ENCODE measurements at places on chromosomes 3 and 15.

DNA sequence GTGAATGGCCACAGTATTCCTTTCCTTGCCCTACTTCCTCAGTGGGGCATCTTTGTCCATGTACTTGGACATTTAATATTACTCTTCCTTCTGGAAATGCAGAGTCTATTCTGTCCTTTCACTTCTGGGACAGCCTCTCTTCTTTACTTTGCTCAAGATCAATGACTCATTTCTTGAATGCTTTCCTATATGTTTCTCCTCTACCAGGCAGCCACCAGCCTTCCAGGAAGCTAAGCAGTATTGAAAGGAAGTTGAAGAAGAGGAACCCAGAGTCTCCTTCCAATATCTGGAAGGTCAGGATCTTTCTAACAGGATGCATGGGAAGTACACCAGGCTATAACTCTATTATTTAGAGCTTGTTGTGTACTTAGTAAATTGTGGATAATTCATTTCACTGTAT lies 182.8 kb downstream of the CD47 start:
- no peak for DNase-seq

DNA sequence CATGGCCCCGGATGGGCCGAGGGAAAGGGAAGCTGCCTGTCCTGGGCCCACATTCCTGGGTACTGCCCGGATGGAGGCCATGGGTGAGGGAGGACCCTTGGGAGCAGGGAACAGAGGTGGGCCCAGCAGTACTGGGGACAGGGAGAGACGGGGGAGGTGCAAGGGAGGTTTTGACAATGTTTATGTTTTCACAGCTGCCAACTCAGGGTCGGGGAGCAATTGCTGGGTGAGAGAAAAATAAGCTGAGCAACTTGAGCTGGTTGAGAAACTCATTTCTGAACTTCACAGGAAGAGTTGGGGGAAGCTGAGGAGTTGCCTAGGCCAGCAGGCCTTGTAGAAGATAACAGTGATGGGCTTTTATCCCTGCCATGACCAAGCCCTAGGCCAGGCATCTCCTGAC lies 11.1 kb upstream of the TSPAN3 start:
- no peak for DNase-seq

GRCh38 chr15:66394472-66394871 lies 7.8 kb downstream of the MAP2K1 start:
- no peak for DNase-seq

- no peak for DNase-seq
Measured at GRCh38 chr3:188170461-188171459, 16.8 kb downstream of the LPP start.

- no peak for DNase-seq
Measured at GRCh38 chr3:101261506-101261905, 58.9 kb downstream of the IMPG2 start.

GRCh38 chr15:85129881-85130280 lies 148.2 kb downstream of the PDE8A start:
- DNase-seq = no peak

- no peak for DNase-seq
Measured at GRCh38 chr15:47987908-47988532, 132.8 kb upstream of the SLC24A5 start.

GRCh38 chr3:11307830-11308432 lies 35.7 kb downstream of the ATG7 start:
- no peak for DNase-seq

DNA sequence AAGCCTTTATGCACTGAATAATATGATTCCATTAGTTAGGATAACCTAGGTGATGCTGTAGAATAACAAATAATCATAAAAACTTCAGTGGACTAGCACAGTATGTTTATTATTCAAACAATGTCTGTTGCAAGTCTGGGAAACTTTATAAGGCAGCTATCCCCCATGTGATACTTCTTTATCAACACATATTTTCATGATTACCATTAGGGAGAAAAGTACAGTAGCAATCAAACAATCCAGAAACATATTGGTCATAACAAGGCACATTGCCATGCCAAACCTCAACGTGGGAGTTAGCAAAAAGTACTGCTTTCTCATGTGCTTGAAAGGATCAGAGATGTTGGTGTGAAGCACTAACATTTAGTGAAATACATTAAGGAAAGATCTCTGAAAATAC lies 35.5 kb downstream of the EOMES start:
- no peak for DNase-seq

DNA sequence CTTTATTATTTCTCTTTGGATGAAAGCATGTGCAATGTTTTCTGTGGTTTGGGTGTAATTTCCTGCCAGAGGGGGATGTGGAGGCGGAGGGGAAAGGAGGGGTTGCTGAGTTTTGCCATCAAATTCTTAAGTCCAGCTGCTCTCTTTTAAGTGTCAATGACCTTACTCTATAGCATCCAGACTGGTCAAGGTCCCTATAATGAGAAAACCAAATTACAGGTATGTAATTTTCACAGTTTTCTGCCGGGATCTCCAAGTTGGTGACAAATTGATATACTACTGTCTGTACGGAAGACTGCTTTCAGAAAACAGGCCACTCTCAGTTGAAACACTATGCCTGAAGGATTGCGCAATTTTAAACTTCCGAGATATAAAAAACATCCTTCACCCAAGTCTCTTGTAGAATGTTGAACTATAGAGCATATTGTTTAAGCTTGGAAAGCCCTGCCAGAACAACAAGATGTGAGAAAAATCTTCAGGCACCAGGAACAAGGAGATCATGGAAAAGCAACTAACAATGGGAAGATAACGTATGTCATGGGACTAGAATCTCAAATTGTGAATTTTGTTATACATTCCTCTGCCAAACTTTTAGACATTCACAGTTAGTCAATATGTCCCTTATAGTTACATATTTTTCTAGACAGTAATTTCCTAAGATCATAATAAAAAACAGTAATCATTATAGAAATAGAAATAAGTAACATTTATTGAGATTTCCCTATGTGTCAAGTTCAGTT lies 300.7 kb upstream of the SATB1 start:
- DNase-seq = no peak

DNA sequence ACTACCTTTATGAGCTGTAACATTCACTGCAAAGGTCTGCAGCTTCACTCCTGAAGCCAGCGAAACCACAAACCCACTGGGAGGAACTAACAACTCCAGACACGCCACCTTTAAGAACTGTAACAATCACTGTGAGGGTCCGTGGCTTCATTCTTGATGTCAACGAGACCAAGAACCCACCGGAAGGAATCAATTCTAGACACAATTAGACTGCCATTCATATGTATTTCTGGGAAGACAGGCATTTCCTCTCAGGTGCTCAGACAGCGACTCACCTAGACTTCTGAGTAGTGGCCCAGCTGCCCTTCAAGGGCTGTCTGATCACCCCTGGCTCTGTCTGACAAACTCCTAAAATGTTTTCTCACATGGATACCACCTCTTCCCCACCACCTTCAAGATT lies 506.8 kb downstream of the PDCD6IP start:
- DNase-seq = no peak

DNA sequence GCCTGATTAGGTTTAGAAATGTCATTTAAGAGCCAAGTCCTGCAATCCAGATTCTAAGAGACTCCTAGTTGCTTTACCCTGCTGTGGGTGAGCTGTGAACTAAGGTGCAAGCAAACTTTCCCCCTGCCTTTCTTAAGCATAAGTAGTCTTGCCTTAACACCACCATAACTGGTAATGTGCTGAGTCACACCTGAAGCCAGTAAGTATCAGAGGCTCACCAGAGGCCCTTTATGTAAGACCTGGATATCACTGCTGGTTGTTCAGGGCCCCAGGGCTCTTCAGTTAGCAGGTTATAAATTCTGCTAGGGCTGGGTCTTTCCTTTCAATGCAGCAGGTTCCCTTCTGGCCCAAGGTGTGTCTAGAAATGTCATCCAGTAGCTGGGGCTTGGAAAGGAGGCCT lies 509.9 kb downstream of the VGLL3 start:
- DNase-seq = no peak

GRCh38 chr3:134606033-134607025 lies 44.5 kb downstream of the KY start:
- no peak for DNase-seq

DNA sequence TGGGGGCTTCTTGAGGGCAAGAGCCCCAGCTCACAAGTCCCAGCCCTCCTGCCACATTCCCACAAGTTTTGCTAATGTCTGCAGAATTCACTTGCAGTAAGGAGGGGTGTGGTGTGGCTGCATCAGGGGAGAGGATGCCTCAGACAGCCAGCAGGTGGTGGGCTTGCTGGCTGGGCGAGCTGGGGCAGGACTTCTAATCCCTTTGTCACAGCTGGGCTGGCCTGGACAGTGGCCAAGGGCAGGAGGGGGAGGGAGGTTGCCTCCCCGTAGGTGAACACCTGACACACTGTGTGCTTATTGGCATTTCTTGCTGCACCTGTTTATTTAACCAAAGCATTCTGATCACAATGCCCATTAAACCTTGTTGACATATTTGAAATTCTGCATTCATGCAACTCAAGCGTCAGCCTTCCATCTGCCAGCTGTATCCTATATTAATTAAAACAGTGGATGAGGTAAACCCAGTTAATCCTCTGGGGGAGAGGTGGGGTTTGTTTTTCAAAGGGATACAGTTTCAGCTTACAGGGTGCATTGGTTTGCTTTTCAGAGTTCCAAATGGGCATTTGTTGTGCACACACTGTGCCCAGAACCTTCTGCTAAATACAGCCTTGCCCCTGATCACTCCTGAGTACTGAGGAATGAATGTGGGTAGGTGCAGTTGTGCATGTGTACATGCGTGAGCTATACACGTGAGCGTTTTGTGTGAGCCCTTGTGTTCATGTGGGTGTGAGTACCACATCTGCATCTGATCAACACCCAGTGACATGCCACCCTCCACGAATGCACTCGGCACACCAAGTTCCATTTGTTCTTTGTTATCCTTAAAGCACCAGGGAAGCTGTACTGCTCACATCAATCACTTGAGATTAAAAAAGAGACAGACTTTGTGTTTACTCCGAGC lies 268.7 kb downstream of the XXYLT1 start:
- DNase-seq = no peak

GRCh38 chr3:70003119-70003518 lies 3.6 kb downstream of the SAMMSON start:
- no peak for DNase-seq

DNA sequence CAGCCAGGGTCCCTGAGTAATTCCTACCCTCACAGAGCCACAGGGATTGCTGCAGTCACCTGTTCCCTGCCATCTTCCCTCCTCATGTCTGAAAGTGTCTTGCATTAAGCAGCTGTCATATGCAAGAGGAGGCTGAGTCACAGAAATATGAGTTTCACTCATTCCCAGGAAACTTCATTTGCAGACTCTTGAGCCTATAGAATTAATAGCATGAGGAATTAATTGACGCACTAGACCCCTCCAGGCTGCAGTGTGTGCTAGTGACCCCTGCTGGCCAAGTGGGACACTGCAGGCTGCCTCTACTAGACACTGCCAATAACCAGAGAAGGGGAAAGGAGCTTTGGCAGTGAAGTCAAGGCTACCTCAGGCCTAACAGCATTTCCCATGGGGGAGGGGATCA lies 50.6 kb upstream of the SLC6A1 start:
- no peak for DNase-seq

GRCh38 chr3:108486941-108487340 lies 23.5 kb downstream of the MYH15 start:
- no peak for DNase-seq

DNA sequence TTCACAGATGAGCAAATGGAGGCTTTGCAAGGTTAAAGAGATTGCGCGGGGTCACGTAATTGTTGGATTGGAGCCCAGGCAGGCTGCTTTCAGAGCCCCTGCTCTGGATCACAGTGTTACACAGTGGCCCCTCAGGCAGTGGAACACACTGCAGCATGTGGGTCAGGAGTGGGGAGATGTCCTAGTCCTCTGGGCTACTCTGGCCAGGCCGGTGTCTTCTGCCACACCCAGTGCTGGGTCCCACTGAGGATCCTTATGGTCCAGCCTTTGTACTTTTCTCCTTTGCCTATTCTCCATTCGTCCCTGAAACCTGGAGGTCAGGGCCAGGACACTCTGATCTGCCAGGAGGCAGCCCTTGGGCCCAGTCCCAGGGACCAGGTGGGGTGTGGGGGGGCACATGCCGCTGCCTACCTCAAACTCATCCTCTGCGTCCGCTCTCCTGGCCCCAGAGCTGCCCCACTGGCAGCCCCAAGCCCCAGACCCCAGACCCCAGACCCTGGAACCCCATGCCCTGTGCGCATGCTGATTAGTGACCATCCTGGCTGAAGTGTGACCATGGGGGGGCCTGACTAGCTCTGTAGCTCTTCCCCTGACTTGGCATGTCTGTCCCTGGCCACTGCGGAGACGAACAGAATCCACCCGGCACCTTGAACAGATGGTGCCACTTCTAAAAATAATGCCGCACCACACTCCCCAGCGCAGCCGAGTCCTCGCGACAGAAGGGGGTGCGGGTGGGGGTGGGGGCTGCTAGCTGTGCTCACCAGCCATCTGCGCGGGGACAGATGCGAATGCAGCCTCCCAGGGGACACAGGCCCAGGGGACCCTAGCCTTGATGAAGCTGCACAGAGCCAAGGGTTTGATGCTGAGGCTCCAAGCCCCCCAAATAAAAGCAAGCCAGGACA lies 41.6 kb downstream of the ATP2B2 start:
- DNase-seq = no peak

DNA sequence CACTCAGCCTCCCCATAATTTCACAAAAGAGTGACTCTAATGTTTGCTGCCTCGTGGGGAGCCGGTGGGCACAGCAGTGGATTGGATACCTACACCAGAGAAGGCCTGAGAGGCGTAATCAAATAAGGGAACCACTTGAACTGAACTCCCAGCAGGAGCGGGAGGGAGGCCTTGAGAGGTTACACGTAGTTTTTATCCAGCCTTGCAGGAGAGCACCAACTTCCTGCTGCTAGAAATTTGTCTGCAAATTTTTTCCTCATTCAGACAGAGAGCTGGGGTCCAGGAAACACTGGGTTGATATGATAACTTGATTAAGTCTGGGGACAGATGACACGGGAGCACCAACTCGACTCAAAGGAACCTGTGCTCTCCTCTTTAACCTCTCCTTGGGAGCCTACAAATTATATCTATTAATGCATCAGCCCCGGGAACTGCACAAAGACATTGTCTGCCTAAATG lies 69.8 kb downstream of the HES1 start:
- no peak for DNase-seq

DNA sequence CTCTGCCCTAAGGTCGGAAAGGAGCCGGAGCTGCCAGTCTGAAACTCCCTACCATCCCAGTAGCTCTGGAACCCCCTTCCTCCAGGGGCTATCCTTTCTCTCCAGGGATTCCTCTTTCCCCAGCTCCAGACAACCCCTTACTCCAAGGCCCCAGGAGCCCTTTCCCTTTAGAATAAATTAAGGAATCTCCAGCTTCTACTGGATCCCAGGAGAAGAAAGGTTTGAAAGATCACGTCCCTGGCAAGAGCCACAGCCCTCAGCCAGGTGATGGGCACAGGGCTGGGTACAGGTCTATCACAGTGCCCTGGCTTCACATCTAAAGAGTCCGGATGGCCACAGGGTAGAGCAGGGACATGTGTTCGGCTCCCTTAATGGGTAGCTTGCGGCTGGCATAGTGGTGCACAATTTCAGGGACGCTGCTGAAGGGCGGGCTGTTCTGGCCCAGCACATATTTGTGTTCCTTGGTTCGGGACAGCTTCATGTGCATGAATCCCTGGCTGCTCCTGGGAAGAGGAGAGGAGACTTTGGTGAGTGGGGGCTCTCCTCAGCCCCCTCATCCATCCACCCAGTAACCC lies 20.0 kb downstream of the SHF start:
- no peak for DNase-seq

Measured in stimulated activated CD8-positive, alpha-beta memory T cell treated with anti-CD3 and anti-CD28 coated beads, Interleukin-2, amount 100 ng/mL, for 1 hour (primary cell).